Ureter (tissue), 1 donor: ENCODE measurements at places on chromosomes 4 and X.

GRCh38 chr4:122604146-122604545 lies 16.7 kb downstream of the IL21 start:
- DNase-seq = no peak

DNA sequence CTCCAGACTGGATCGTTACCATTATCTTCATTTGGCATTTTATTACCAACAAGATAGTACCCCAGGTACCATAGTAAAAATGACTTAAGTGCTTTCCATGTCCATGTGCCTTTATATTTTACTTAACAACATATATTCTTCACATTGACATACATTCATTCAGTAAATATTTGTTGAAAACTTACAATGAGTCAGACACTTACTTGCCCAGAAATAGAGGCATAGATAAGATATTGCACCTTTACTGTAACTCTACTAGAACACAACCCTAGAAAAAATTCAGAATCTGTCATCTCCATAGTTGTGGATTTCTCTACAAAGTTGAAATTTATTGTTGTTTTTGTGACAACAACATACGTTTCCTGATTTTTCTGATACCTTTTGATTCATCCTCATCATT lies 640.6 kb downstream of the RPA4 start:
- no peak for DNase-seq

GRCh38 chr4:19285146-19285545 lies 966.6 kb upstream of the SLIT2 start:
- no peak for DNase-seq

- no peak for DNase-seq
Measured at GRCh38 chr4:96833831-96834230, 993.9 kb downstream of the PDHA2 start.

DNA sequence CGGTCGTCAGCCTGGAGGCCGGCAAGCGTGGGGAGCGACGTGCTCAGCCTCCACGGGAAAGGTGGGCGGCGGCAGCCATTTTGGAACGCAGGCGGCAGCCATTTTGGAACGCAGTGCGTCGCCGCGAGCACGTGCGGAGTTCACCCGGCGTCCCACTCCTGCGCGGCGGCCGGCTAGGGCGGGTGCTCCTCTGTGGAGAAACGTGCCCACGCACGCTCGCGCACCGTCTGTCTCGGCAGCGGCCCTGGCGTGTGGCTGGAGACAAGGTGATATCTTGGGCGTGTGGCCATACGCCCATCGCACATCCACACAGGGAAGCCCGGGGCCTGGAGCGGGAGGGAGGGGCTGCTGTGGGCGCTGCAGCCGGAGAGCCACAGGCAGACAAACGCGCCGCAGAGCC lies 21.1 kb downstream of the CPLX1 start:
- no peak for DNase-seq

- no peak for DNase-seq
Measured at GRCh38 chr4:122968227-122968812, 45.9 kb upstream of the NUDT6 start.

DNA sequence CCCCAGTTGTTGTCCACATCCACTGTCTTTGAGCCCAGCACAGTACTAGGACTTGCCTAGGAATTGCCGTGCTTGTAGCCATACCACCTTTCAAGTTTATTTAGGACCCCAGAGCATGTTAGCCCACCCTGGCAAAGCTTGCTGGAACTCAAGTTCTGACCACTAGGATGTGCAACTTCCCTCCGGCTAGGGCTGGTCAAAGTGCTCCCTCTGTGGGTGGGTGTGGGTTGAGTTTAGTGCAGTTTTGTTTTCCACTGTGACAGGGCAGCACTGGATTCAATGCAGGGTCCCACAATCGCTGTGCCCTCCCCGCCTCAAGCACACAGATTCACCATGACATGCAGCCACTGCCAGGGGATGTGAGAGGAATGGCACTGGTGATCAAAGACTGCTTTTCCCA lies 96.0 kb downstream of the RASGEF1B start:
- no peak for DNase-seq

GRCh38 chr4:158161551-158162354 lies 11.1 kb downstream of the GASK1B start:
- DNase-seq = no peak

DNA sequence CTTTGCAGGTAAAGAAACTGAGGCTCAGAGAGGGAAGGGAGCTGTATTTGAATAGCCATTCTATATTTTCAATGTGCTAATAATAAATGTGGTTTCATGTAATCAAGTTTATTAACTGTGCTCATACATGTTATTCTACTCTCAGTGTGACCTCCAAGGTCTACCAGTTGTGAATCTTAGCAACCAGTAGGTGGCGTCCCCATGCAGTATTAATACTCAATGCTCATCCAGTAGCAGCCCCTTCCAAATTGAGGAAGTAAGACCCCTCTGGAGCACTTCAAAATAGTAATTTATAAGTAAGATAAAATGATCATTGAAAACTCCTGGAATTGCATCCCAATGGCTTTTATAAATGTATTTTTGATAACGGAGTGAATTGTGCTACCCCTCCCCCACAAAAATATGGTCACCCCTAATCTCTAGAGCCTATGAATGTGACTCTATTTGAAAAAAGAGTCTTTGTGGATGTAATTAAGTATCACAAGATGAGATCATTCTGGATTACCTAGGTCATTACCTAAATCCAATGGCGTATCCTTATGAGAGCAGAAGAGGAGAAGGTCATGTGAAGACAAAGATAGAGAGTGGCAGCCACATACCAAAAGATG lies 20.4 kb upstream of the SEPSECS start:
- DNase-seq = no peak
